ENCODE measurements at places on chromosomes 6 and 20.

DNA sequence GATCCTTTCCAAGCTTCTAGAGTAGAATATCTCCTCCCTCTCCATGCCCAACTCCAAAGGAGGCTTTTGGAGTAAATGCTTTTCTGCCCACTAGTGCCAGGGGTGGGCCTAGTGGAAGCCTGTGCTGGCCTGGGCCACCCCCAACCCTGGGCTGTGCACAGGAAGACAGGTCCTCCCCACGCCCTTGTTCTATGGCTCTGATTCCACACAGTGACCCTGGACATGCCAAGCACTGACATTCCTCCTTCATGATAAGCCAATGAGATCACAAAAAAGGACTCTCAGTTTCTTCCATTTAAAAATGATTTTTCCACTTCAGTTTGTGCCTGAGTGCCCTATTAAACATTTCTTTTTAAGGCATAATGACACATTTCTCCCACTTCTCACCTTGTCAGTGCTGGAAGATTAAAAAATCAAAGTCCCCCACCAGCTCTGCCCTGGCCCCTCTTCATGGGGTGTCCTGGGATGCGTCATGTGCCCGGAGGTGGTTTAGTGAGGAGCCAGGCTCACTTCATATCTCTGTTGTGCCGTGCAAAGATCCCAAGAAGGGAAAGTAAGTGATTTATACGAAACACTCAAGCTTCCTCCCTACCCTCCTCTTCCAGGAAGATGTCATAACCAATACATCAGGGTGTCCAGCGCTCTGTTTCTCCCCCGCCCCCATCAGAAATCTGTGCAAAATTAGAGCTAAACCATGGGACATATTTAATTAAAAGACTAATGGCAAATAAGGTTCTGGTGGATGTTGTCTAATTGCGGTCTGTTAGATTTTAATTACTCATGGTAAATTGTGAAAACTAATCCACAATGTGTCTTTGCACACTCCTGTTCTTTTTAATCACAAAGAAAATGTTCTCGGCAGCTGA lies 255.0 kb downstream of the NRN1 start:
- peak; percentile 25 for DNase-seq

DNA sequence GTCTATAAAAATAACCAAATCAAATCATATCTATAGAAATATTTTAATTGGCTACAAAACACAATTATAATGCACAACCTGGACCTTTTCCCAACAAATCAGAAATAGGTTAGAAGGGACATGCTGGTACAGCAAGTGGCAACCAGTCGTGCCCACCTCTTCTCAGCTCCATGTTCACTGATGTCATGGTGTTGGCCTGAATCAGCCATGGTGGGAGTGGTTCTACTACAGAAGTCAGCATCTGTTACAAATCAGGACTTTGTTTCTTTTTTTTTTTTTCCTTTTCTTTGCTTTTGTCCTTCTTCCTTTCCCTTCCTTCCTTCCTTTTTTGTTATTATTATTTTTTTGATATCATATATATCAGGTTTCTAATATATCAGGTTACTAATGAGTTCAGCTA lies 91.2 kb downstream of the RALGAPA2 start:
- DNase-seq: no peak

- DNase-seq: peak; percentile 77
These were observed 315.4 kb upstream of the CDYL start for GRCh38 chr6:4460586-4461475.

DNA sequence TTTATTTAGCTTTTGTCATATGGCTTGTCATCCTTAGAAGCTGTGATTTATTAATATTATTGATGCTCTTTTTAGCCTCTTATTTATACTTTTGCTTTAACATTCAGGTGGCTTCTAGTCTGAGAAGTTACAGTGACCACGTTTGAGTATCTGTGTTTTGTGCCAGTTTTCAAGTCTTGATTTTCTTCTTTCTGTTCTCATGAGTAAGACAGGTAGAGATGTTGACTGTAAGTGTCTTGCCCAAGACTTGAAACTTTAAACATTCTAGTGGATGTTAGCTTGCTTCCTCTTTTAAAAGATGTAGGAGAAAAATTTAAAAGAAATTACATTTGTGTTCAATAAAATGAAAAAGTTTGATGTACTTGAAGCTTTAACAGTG lies 122.6 kb downstream of the LRRC1 start:
- DNase-seq: no peak

DNA sequence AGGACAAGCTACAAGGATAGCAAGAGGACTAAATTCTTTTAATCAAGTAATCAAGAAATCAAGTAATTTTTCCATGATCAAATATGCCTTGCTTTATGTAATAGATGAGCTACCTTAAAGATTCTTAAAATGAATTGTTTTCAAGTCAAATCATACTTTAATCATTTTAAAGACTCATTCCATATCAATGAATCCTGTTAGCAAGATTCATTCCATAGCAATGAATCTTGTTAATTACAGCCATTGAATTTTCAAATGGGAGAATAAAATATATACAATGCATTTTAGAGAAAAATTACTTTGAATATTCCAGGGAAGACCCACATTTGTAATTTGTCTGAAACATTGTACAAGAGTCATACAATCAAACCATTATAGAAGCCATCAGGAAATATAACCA lies 145.7 kb downstream of the RFX6 start:
- DNase-seq: no peak

- DNase-seq: peak; percentile 87
These were observed 15.9 kb upstream of the PTGIS start for GRCh38 chr20:49583669-49584417.

- DNase-seq: no peak
These were observed 5.6 kb upstream of the BTBD3 start for GRCh38 chr20:11912013-11912658.

DNA sequence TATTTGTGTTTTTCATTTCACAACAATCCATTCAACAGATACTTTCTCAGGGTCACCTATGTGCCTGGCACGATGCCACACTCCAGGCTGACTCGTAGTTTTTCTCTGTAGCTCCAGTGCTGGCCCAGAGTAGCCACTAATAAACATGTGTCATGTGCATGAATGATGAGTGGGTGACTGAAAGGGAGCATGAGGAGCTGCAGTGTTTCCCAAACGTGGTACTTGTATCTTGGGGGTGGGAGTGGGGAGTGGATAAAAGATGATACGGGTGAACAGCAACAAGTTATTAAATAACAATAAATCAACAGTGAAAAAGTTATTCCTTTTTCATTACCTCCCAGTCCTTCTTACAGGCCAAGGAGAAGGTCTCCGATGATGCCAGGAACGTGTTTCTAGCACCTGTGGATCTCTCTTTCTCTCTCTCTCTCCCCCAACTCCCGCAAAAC lies 17.1 kb downstream of the SRXN1 start:
- DNase-seq: no peak

DNA sequence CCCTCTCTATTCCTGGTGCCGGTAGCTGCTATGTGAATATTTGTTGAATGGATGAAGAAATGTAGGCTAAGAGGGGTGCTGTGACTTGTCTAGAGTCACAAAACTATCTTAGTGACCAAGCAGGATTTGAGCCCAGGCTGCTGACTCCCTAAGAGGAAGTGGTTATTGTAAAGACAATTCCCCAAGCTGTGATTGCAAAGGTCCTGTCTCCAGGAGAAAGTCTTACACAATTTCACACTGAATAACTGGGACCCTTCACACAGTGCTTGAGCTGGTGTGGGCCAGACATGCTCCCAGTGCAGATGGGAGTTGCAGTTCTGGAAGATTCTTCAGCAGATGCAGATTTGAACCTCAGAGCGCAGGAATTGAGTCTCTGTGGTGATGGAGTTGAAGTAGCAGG lies 38.1 kb downstream of the IYD start:
- no peak for DNase-seq
